ENCODE measurements at places on chromosomes 7 and 10. TPM values are rescaled to one million over a fixed set of nuclear protein-coding genes. Genes with fewer than 3 reads are reported as not detected.

The FFAR4 gene
- total RNA-seq = not detected

The C7orf25 gene
- 3.0 TPM for total RNA-seq

GRCh38 chr7:116095396-116095795, 64.8 kb upstream of the TFEC start:
- DNase-seq = no peak

DNA sequence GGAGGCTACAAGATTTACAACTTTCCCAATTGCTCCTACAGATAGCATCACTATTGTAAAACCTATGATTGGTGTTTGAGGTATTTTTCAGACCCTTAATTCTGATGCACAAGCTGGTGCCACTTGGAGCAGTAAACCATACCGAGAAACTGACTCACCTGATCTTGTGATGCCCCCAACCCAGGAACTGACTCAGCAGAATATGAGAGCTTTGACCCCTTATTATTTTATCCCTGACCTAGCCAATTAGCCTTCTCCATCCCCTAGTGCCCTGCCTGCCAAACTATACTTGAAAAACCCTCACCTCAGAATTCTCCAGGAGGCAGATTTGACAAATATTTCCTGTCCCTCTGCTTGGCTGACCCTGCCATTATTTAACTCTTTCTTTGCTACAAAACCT, 585.9 kb upstream of the GHITM start:
- DNase-seq = no peak

The SLC18A3 gene
- not detected for total RNA-seq

GRCh38 chr7:134669845-134670373, 23.3 kb downstream of the BPGM start:
- DNase-seq = peak; percentile 71

GRCh38 chr10:76916536-76916935, 721.1 kb downstream of the KCNMA1 start:
- no peak for DNase-seq

Measured in activated CD4-positive, alpha-beta T cell treated with anti-CD3 and anti-CD28 coated beads, Interleukin-2, amount 10 ng/mL, durations not matched to agents 7 days and 5 days (primary cell).